ENCODE measurements at places on chromosomes 1 and 21.

DNA sequence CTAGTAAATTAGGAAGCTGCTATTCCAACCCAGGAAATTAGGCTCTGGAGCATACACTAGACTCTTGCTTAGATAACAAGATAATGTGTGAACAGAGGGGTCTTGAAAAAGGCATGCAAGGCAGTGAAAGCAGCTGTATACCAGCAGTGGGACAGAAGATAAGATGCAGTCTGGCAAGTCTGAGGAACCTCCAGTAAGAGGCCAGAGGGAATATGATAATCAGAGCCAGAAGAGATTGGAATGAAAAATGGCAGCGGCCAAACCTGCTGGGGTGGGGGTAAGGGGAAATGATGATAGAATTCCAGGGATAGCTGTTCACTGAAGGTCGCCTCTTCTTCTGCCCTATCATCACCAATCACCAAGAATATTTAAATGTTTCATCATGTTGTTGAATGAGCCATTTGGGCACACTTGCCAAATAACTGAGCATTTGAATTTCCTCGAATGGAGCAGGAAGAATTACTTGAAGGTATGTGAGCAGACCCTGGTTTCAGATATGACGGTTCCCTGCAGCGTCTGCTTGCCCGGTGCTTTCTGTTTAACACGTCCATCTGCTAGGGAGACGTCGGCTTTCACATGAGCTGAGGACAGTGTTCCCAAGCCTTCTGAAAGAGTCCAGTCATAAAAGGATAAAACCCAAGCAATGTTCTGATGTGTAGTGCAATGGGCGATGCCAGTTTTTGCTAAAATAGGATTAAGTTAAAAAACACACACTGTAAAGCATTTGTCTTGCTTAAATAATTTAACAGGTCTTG, 173.3 kb downstream of the RWDD3 start:
- DNase-seq: no peak

DNA sequence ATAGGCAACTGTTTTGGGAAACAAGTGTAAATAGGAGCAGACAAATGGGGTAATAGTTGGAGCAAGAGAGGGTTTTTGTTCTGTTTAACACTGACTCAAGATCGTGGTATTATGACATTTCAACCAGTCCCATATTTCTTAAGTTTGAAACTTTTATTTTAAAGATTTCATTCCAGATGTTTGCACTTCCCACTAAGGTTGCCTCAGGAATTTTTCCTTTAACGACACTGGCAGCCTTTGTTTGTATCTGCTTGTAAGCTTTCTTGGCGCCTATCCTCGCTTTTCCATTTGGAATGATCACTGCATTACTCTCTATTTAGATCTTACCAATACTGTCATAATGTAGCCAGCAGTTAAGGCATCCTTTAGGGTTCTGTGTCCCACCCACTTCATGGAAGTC, 67.7 kb downstream of the ALG6 start:
- no peak for DNase-seq

DNA sequence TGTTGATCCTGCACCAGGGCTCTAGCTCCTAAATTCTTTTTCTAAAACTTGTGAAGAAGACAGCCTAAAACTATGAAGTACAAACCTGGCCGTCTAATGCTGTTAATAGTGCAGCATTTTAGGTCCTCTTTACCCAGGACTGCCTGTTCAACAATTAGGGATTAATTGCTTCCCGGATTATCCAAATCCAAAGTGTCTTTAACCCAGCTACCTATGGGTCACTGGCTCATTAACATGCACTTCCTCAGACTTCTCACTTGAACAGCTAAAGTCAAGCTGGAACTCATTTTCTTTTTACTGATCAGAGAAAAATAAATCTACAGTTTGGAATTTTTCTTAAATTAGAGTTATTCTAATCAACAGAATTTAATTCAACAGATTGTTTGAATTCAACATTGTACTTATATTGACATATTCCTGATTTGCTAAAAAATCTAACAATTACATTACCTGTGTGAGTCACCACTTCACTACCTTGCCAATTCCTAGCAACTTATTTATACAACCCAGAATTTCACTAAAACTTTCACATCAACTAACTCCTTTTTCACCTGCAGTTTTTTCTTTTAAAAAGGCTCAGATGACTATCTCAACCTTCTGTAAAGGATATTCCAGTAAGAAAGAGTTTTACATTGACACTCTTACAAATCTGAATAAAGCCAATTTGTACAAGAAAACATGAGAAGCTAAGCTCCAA, 3.3 kb downstream of the HNRNPU start:
- DNase-seq: no peak

GRCh38 chr21:45618287-45618686, 25.2 kb upstream of the PCBP3 start:
- no peak for DNase-seq

DNA sequence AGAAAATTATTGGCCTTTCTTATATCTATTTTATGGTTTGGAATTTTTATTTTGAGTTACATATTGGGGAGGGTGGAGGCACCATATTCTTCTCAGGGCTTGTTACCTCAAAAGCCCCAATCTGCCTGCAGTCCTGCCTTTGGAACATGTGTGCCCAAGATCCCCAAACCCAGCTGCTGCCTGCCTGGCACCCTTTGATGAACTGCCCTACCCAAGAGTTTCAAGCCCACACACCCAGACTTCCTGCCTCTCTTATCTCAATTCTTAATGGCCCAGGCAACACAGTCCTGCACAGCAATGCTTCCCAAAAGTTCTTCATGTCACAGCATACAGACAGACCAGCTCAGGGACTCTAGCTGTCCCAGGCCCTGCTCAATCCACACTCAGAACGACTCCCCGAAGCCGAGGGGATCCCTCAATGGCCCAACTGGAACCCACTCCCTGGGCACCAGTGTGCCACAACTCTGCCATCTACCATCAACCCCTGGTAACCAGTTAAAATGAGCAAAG, 19.2 kb downstream of the OLFML2B start:
- DNase-seq: no peak

GRCh38 chr1:6249739-6250689, 6.0 kb downstream of the HES3 start:
- DNase-seq: no peak

DNA sequence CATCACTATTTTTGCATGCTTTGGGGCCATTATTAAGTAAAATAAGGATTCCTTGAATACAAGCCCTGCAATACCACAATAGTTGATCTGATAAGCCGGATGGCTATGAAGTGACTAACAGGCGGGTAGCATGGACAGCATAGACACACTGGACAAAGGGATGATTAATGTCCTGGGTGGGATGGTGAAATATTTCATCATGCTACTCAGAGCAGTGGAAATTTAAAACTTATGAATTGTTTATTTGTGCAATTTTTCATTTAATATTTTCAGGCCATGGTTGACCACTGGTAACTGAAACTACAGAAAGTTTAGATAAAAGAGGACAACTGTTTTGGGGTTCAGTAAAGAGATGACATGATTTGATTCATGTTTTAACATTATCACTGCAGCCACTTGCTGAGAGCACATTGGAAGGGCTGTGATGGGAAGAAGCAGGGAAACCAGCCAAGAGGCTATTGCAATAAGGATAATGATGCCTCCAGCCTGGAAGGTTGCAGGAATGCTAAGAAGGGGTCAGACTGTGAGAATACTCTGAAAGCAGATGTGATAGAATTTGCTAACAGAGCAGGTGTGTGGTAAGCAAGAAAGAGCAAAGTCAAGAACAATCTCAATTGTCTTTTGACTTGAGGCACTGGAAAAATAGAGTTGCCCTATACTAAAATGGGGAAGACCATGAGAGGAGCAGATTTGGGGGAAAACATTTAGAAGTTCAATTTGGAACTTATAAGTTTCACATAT, 62.5 kb upstream of the TNFSF4 start:
- no peak for DNase-seq

DNA sequence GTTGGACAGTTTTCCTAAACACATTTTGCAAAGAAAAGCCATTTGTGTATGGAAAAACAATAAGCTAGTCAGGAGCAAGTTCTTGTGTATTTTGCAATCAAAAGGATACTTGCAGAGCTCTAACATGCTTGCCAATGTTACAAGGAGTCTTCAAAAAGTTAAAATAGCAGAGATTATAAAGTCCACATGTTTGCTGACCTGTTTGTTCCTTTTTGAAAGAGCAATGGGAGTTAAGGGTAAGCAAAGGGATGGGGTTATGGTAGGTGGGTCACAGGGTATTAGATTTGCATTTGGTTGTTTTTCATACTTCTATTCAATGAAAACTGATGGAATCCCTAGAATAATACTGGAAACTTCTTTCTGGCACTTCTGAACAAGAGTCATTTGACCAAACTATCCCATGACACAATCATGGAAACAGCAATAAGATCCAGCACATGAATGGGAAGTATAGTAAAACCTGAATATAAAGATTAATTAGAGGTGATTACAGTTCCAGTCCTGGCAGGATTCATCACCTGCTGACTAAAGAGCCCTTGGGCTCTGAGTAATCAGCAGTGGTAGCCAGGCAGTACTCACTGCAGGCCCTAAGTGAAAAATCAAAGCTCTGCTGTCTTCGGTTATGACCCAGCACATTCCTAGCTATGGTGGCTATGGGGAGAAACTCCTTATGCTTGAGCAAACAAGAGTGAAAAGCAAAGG, 27.1 kb upstream of the ZC3H11B start:
- no peak for DNase-seq

- DNase-seq: no peak
Measured at GRCh38 chr1:109338091-109338490, 31.3 kb upstream of the MYBPHL start.

GRCh38 chr1:245855846-245856730, 651.0 kb downstream of the SMYD3 start:
- no peak for DNase-seq

GRCh38 chr21:15139898-15140297, 75.1 kb upstream of the NRIP1 start:
- no peak for DNase-seq

GRCh38 chr1:56050911-56051310, 528.5 kb downstream of the PLPP3 start:
- DNase-seq: no peak

GRCh38 chr1:230503726-230504125, 77.6 kb upstream of the PGBD5 start:
- DNase-seq: no peak

- no peak for DNase-seq
Measured at GRCh38 chr1:20589331-20590278, 708 bp downstream of the CDA start.

GRCh38 chr1:94411237-94411636, 7.0 kb upstream of the ABCD3 start:
- DNase-seq: no peak

DNA sequence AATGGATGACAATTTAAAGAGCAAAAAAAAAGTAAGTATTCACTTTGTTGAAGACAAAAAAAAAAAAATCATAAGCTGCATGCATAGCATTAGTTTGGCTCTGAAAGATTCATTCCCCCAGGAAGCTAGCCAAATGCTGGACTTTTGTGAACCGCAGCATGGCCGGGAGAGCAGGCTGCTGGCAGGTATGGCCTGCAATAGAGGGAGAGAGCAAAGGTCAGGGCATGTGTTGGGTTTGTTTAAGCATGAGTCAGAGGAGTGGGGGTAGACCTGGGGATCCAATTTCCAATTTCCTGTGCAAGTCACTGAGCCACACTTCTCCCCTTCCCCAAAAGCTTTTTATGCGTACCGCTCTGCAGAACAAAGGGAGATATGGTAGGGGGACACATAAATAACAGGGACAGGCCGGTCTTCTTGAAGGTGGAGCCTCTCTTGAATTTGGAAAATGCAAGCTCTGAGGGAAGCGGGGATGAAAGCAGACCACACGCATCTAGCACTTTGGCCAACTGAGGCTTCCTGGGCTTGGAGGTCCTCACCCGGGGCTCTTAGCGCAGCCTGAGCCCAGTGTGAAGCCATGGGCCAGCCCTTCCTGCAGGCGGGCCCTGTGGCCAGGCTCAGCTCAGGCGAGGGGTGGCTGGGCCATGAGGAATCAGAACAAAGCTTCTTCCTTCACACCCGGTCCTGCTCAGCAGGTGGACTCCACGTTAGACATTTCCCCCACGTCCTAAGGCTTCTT, 171.1 kb downstream of the TOMM20 start:
- no peak for DNase-seq

DNA sequence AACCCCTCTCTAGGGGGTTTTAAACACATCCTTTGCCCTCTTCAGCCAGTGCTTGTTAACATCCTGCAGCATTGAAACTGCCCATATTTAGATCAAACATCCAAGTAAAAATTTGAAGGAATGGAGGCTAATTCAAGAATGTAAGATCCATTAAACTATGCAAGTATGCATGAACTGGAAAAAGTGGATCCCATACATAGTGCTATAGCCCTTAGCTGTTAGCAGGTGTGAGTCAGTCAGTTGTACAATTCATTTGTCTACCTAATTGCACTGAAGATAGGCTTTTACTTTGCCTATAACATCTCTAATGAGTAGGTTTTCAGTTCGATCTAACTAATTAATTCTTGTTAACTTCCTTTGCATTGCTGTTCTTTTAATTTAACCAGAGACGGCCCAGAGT, 270.9 kb downstream of the LMO4 start:
- DNase-seq: no peak

GRCh38 chr1:214506972-214507431, 44.4 kb downstream of the PTPN14 start:
- no peak for DNase-seq

DNA sequence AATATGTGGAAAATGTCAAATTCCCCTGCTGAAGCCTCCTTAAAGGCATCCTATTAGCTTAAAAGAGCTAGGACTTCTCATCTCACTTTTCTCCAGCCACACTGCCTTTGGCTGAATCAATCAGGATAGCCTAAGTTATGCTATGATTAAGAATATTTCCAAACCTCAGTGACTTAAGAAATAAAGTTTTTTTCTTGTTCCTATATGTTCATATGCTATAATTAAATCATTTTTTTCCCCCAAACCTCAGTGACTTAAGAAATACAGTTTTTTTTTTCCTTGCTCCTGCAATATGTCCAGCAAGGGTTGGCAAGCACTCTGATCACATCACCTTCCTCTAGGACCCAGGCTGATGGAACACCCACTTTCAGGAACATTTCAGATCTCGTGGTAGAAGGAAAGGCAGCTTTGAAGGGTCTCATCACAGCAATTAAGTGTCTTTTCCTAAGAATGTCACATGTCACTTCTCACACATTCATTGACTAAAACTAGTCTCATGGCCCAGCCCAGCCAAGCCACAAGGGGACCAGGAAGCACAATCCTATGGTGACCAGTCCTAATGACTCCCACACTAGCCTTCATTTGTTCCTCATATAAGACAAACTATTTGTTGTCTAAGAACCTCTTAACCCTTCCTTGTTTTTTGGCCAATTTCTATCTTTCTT, 6.3 kb upstream of the JUN start:
- no peak for DNase-seq

DNA sequence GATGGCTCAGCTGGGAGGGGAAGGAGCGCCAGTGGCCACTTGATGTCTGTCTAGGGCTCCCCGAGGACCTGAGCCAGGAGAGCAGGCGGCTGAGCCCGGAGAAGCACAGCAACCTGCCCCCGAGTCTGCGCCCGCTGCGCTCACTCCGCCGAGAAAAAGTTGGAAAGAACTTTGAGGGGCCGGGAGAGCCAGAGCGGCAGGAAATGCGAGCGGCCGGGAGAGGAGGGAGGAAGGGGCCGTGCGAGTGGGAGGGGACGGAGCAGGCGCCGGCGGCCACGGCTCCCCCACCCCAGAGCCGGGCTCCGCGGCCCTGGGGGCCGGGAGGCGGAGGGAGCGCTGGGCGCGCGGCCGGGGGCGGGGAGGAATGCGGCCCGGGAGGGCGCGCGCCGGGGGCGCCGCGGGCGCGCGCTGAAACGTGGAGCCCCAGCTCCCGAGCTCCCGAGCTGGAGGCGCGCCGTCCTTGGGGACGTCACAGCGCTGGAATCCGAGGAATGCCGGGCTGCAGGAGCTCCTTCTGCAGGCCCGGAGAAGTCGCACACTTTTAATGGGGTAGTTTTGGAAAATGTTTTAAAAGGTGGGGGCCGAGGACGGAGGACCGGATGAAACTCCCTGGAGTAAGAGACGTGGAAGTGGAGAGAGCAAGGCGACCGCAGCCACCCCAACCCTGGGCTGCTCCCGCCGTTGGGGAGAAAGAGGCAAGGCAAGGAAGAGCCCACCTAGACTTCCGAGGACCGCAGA, at the start of gene PTPN14:
TSS of gene PTPN14 (minus strand) at position 167 of the 738 bp plus-strand sequence. CDS start 86,799 bp downstream, outside the sequence.
- DNase-seq: no peak

All from activated gamma-delta T cell treated with anti-CD3 and anti-CD28 coated beads, Interleukin-2, amount 50 U/mL, for 16 hours (primary cell).